Activated CD8-positive, alpha-beta T cell treated with anti-CD3 and anti-CD28 coated beads for 36 hours (primary cell): ENCODE measurements at places on chromosomes 1 and 21. TPM values are rescaled to one million over a fixed set of nuclear protein-coding genes. Genes with fewer than 3 reads are reported as not detected.
A peak's percentile ranks its signal among the peaks of the same experiment; 100 is the strongest.

GRCh38 chr1:201649761-201650622 is 111.1 kb downstream of the NAV1 start:
- no peaks in the 10 kb centered on the region for H3K36me3 ChIP-seq
- no peak overlapping the region for H3K27ac ChIP-seq
- peak; percentile 12 for DNase-seq
- no peaks in the 10 kb centered on the region for H3K4me1 ChIP-seq
- H3K27me3 ChIP-seq = peaks cover 30% of the 10 kb centered on the region
- no peak overlapping the region for H3K4me3 ChIP-seq

- peak; percentile 79 for DNase-seq
- H3K27ac ChIP-seq = no peak overlapping the region
- H3K36me3 ChIP-seq = no peaks in the 10 kb centered on the region
- peaks cover 21% of the 10 kb centered on the region for H3K27me3 ChIP-seq
- peaks cover 29% of the 10 kb centered on the region for H3K4me1 ChIP-seq
These were observed 69.6 kb upstream of the LRRC8B start for GRCh38 chr1:89454845-89455521.

DNA sequence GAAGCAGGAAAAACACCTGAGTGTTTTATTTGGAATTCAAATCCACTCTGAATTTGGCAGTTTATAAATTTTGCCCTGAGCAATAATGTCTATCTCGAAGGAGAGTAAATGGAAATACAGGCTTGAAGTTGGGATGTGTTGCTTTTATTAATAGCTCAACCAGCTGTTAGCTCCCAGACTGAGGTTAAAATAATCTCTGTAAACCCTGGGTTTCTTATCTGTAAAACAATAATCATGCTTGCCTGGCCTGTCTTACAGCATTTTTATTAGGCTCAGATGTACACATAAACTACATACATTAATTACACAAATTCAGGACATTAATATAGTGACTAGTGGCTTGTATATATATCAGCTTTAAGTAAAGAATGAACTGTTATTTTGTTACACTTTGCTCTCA is 148.5 kb downstream of the GALNT2 start:
- H3K4me3 ChIP-seq = no peak overlapping the region
- no peak overlapping the region for H3K27ac ChIP-seq
- peaks cover 36% of the 10 kb centered on the region for H3K36me3 ChIP-seq
- H3K27me3 ChIP-seq = no peaks in the 10 kb centered on the region

Gene SEMA4A
- total RNA-seq = 24.7 TPM

DNA sequence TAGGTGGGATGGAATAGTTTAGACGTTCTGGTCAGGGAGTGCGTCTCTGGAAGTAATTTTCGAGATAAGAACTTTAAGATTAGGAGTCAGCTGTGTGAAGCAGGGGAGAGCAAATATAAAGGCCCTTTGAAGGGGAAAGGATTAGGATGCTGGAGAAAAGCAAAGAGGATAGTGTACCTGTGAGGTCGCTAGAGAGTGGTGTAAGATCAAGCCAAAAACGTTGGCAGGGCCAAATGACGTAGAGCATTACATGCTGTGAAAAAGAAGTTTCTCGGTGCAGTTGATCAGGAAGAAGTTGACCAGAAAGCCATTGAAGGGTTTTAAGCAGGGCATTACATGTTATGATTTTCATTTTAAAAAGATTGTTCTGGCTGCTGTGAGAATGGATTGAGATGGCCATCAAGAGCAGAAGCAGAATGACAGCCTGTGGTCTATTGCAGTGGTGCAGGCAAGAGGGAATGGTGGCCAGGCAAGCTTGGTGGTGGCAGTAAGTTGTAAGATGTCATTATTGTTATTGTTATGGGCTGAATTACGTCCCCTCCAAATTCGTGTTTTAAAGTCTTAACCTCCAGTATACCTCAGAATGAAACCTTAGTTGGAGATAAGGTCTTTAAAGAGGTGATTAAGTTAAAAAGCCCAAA is 113.6 kb upstream of the KIF26B start:
- no peak for DNase-seq
- no peaks in the 10 kb centered on the region for H3K4me1 ChIP-seq
- no peaks in the 10 kb centered on the region for H3K36me3 ChIP-seq
- no peak overlapping the region for H3K4me3 ChIP-seq
- H3K27ac ChIP-seq = no peak overlapping the region
- H3K27me3 ChIP-seq = no peaks in the 10 kb centered on the region

GRCh38 chr1:63651161-63651701 is 58.0 kb downstream of the PGM1 start:
- H3K36me3 ChIP-seq = peaks cover 36% of the 10 kb centered on the region
- peaks cover 21% of the 10 kb centered on the region for H3K4me1 ChIP-seq
- H3K27ac ChIP-seq = peak overlapping the region; percentile 47
- no peaks in the 10 kb centered on the region for H3K27me3 ChIP-seq
- no peak overlapping the region for H3K4me3 ChIP-seq

Gene SUSD4
- 0.29 TPM for total RNA-seq

DNA sequence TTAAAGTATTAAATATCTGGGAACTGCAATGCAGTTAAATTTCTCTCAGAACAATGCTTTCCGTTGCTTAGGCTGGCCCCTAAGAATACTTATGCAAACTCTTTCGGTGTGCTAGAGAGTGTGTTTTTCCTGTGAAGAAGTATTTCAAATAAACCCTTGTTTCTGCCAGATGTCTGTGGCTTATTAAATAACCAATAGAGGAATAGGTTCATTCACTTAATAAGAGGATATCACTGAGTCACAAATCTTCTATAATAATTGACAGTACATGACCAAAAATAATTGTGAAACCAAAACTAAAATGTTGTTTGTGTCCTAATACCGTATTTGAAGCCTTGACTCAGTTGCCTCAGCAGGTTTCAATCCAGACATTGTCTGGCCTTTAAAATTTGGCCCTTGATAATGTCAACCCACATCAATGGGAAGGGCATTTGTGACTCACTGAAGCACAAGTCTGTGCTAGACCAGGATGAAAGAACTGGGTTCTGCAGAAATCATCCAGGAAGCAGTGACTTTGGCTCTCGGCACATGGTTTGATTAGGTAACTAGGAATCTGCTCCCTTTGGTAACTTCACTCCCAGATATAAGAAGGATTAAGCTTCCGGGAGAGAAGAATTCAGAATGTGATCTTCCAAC is 104.2 kb upstream of the BARHL2 start:
- peaks cover 28% of the 10 kb centered on the region for H3K27me3 ChIP-seq
- no peaks in the 10 kb centered on the region for H3K36me3 ChIP-seq
- H3K4me1 ChIP-seq = no peaks in the 10 kb centered on the region

- H3K27ac ChIP-seq = no peak overlapping the region
- H3K4me1 ChIP-seq = peaks cover 5% of the 10 kb centered on the region
- H3K36me3 ChIP-seq = no peaks in the 10 kb centered on the region
These were observed 32.5 kb upstream of the HMCN1 start for GRCh38 chr1:185701650-185702049.

- no peaks in the 10 kb centered on the region for H3K4me1 ChIP-seq
- no peak overlapping the region for H3K27ac ChIP-seq
- no peaks in the 10 kb centered on the region for H3K27me3 ChIP-seq
- no peak for DNase-seq
- H3K4me3 ChIP-seq = no peak overlapping the region
- H3K36me3 ChIP-seq = no peaks in the 10 kb centered on the region
These were observed 150.6 kb upstream of the HOOK1 start for GRCh38 chr1:59664166-59664565.

DNA sequence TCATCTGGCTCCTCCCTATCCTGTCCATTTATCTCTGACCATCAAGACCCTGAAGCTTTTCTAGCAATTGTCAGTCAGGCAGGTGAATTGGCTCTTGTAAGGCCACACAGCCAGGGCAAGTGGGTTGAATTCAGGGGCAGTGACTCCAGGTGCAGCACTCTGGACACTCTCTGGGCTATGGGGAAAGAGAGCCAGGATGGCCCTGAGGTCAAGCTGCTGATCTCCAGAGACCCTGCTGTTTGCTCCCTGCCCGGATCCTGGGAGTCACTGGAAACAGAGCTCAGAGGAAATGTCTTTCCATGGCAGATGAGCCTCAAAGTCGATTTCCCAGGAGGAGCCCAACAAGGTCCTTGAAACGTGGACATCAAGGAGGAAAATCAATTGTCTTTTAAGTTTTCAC is 184.4 kb downstream of the C1orf94 start:
- no peaks in the 10 kb centered on the region for H3K4me1 ChIP-seq
- H3K36me3 ChIP-seq = no peaks in the 10 kb centered on the region
- DNase-seq = no peak
- no peak overlapping the region for H3K27ac ChIP-seq

- DNase-seq = no peak
- no peak overlapping the region for H3K4me3 ChIP-seq
- H3K36me3 ChIP-seq = no peaks in the 10 kb centered on the region
- H3K27me3 ChIP-seq = no peaks in the 10 kb centered on the region
- H3K4me1 ChIP-seq = peaks cover 9% of the 10 kb centered on the region
These were observed 49.6 kb downstream of the WDR64 start for GRCh38 chr1:241701483-241702295.

DNA sequence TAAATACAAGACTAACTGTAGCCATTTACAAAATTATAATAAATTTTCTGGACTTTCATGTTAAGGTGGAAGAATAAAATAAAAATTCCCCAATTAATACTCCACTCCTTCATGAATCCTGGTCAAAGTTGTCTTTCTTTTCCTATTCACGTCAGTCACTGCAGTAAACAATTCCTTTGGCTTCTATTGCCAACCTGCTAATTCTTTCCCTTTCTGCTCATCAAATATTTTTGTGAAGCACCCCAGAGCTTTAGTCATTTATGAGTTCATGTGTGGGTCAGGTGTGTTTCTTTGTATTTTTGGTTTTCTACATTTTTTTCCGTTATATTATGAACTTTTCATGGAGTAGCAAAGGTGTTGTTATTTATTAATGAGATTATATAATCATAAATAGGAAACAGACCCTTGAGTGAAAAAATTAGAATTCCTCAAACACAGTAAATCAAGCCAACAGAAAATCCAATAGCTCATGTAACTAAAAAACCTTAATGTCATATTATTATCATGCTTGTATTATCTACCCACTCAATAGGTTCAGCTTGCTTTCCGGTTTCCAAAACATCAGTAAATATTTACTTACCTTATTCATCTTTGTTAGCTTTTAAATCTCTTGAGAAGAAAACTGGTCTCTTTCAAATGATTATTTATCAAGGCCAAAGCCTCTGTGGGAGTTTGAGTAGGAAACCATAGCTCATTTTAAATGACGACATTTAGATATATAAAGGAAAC is 29.6 kb upstream of the PLA2G4A start:
- DNase-seq = no peak
- no peaks in the 10 kb centered on the region for H3K36me3 ChIP-seq
- H3K4me3 ChIP-seq = no peak overlapping the region
- H3K4me1 ChIP-seq = no peaks in the 10 kb centered on the region
- no peak overlapping the region for H3K27ac ChIP-seq
- peaks cover 2% of the 10 kb centered on the region for H3K27me3 ChIP-seq

DNA sequence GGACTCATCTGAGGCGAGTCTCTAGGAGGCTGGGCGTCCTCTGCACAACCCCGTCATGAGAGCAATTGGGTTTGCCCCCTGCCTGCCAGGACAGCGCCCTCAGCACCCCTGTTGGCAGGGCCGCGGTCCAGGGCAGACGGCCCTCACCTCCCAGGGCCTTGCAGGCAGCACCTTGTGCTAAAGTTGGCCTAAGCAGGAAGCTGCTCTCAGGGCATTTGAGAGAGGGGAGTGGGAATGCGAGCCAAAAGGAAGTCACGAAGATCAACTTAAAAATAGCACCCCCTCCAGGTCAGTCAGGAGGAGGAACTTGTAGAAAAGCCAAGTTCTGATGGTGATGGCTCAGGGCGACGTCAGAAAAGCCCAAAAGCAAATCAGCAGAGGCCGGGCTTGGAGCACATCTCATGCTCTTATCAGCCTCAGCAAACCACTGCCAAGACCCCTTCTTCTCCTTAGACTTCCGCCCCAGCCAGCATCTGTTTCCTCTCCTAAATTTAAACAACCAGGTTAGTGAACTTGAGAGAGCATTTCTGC is 12.6 kb upstream of the ADORA3 start:
- H3K27ac ChIP-seq = peak overlapping the region; percentile 94
- H3K36me3 ChIP-seq = no peaks in the 10 kb centered on the region
- peak overlapping the region; percentile 62 for H3K4me3 ChIP-seq
- H3K4me1 ChIP-seq = peaks cover 58% of the 10 kb centered on the region

DNA sequence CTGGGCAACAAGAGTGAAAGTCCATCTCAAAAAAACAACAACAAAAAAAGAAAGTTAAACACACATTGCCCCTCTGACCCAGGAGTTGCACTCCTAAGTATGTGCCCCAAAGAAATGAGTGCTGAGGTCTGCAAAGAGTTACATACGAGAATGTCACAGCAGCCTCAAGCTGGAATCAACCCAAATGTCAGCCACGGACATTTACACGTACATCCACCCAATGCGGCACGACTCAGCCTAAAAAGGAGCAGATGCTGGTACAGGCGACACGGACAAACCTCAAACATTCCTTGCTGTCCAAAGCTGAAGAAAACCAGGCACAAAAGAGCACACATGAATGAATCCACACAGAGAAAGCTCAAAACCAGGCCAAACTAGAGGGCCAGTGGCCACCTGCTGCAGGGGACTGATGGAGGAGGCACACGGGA is 46.8 kb upstream of the ECE1 start:
- peaks cover 34% of the 10 kb centered on the region for H3K36me3 ChIP-seq
- no peak overlapping the region for H3K4me3 ChIP-seq
- no peak for DNase-seq
- H3K27me3 ChIP-seq = no peaks in the 10 kb centered on the region
- H3K4me1 ChIP-seq = peaks cover 90% of the 10 kb centered on the region
- peak overlapping the region; percentile 32 for H3K27ac ChIP-seq

- H3K27ac ChIP-seq = peak overlapping the region; percentile 89
- DNase-seq = peak; percentile 36
- H3K36me3 ChIP-seq = peaks cover 4% of the 10 kb centered on the region
- no peaks in the 10 kb centered on the region for H3K27me3 ChIP-seq
These were observed 21.0 kb upstream of the LYST start for GRCh38 chr1:235887676-235888075.

DNA sequence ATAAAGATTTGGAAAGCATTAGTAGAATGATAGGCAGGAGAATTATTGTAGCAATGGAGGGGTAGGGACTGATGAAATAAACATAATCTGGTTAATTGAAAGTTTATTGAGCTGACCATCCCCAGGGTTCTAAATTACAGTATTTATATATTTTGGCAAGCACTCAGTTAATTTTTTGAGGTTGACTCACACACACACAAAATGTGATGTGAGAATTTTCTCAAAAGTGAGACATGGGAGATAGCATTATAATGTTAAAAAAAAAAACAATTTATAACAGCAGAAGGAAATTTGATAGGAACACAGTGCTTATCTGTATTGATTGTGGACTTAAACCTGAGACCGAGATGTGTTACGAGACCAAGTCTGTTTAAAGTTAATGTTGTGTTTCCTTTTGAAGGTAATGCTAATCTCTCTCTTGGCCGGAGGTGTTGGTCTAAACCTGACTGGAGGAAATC is 24.6 kb downstream of the TRIM45 start:
- H3K4me1 ChIP-seq = peaks cover 23% of the 10 kb centered on the region
- H3K27me3 ChIP-seq = no peaks in the 10 kb centered on the region
- H3K27ac ChIP-seq = no peak overlapping the region
- no peak for DNase-seq
- H3K4me3 ChIP-seq = no peak overlapping the region
- H3K36me3 ChIP-seq = peaks cover 77% of the 10 kb centered on the region

DNA sequence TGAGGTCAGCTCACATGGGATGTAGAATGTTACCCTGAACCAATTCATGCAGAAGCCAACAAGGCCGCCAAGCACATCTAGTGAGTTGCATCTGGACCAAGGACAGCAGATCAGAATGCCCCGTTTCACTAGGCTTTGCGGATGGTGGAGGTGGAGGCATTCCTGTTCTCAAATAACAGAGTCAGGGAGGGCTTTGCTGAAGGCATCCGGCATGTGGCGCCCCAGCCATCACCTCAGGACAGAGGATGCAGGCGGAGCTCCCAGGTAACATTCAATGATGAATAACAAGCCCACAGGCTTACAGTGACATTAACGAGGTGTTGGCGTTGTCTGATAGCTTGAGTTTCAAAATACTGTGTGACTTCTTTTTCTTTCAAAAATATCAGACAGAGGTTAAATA is 476.2 kb downstream of the CAMTA1 start:
- no peak for DNase-seq
- no peaks in the 10 kb centered on the region for H3K36me3 ChIP-seq
- H3K4me3 ChIP-seq = no peak overlapping the region
- peaks cover 12% of the 10 kb centered on the region for H3K27me3 ChIP-seq
- no peaks in the 10 kb centered on the region for H3K4me1 ChIP-seq
